ENCODE measurements at places on chromosomes 5 and 9.

DNA sequence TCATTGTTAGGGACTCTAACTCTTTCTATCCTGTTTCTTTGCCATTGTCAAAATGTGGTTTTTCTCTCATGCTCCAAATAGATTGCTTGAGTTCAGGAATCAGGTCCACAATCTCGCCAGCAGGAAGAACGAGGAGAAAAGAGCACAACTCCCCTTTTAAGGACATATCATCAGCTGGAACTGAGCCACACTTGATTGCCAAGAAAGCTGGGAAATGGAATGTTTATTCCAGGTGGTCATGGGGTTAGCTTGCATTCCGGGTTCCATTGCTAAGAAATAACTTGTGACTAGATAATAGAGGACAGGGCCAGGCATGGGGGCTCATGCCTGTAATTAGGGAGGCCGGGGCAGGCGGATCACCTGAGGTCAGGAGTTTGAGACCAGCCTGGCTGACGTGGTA lies 32.4 kb upstream of the C9orf57 start:
- no peak for DNase-seq

- no peak for DNase-seq
Observed at GRCh38 chr9:673966-674526, 167.5 kb upstream of the DMRT1 start.

DNA sequence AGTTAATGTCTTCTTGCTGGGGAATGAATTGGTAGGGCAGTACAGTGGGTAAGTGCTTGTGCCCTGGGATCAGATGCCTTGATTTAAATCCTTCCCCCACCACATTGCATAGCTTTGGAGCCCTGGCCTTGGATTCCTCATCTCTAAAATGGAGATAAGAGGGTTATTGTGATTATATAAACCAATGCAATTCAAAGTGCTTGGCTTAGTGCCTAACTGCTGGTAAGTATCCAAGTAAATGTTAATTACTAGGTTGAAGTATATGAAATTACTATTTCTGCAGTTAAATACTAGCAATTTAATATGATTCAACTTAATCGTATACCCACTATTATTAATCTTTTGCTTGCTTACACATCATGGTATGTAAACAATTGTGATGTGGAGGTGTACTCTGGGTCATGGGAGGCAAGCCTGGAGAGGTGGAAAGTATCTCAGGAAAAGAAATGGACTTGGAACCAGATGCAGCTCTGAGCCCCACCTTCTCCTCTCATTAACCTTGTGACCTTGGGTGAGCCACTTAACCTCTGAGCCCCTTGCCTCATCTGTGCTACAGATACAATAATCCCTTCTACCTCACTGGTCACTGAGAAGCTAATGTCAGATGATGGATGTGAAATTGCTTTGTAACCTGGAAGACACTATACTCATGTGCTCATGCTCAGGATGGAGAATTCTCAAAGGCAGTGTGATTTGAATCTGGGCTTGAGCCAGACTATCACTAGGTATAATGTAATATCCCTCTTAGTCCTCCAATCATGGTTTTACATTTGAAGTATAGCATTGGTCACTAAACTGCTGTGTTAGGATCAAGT lies 23.8 kb downstream of the NEUROG1 start:
- no peak for DNase-seq

- DNase-seq = no peak
Observed at GRCh38 chr9:88972401-88972800, 18.9 kb upstream of the S1PR3 start.

DNA sequence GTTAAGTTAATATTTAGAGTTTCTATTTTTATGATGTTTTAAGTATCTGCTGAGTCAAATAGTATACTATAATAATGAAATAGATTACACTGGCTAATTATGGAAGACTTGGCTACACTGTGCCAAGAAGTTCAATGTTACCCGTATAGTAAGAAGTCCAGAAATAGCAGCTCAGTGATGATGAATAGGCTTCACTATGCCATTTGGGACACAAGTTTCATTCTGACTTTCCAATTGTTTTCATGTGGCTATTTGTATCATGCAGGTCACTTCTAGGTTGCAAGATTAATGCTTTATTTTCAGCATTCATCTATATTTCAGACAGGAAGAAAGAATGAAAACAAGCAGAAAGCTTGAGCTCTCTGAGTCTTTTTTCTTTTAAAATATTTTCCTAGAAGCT lies 194.5 kb upstream of the RIOK2 start:
- DNase-seq = no peak

GRCh38 chr9:12414514-12414913 lies 278.7 kb upstream of the TYRP1 start:
- DNase-seq = no peak

DNA sequence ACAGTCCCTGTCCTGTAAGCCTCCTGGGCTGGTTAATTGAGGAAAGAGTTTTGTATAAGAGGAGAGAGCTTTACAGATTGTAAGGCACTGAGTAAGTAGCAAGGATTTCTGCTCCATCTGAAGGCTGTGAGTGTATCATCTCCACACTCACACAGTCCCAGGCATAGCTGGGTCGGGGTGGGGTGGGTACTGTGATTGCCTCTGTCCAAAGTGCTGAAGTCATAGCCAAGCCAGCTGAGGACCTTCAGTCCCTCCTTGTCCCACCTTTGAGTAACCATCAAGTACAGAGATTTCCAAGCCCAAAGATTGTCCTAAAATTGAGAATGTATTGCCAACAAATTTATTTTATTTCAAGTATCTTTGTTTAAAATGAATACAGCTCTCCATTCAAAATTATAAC lies 5.5 kb upstream of the DNAJB5 start:
- DNase-seq = no peak

DNA sequence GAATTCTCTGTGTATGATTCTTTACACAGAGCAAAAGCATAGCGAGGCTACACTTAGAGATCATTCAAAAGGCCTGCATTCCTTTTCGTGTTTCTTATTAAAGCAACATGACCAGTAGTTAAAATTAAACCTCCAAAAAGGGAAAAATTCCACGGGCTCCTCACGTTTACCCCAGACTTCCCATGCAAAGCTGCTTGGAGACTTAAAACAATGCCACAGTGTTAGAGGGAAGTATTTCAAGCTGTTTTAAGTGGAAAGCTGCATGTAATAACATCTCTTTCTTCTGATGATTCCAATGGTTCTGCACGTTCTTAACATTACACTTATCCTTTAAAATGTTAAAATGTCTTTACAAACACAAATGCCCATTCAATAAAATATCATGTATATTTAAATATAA lies 405.2 kb downstream of the SEMA5A start:
- DNase-seq = no peak

DNA sequence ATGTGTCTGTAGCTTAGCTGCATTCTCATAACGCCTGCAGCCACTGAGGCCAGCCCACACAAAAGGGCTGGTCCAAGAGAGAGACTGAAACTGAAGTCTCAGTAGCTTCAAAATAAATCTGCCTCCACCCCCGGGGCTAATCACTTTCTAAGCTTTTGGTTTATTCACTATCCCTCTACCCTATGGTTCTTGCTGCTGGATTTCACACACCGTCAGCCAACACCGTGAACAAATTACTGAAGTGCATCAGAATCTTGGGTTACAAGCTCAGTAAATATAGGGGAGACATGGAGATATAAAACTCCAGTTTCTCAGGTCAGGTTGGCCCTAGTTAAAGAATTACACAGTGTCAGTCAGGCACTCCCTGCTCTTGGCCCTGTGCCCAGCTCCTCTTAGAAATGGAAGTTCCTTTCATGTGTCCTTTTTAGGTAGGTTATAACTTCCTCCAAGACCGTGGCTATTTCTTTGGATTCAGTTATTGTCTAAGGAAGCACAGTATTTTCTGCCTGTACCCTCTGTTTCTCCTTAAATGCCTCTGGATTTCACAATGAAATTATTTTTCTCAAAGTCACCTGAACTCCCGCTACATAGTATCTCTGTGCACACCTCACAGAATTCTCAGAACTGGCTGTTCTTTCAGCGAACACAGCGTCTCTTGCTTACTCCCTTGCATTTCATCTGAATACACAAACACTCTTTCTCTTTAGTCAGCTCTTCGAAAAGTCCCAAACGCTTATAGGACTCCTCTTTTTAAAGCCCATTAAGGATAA lies 112.5 kb downstream of the FAM174A start:
- no peak for DNase-seq

DNA sequence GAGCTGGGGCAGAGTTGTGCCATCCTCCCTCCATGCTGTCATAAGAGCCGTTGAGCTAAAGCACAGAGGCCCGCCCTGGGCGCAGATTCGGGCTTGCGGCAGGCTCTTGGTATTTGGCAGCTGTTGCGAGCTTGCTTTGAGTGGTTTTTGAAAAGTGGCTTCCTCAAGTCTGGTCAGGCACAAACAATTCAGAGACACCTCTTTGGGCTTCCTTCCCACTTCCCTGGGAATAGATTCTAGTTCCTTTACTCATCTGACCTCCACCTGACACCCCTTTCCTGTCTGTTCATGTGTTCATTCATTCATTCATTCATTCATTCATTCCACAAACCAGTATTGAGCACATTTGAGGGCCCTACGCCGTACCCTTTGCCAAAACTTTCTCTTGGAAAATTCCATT lies 27.4 kb downstream of the NCS1 start:
- no peak for DNase-seq

DNA sequence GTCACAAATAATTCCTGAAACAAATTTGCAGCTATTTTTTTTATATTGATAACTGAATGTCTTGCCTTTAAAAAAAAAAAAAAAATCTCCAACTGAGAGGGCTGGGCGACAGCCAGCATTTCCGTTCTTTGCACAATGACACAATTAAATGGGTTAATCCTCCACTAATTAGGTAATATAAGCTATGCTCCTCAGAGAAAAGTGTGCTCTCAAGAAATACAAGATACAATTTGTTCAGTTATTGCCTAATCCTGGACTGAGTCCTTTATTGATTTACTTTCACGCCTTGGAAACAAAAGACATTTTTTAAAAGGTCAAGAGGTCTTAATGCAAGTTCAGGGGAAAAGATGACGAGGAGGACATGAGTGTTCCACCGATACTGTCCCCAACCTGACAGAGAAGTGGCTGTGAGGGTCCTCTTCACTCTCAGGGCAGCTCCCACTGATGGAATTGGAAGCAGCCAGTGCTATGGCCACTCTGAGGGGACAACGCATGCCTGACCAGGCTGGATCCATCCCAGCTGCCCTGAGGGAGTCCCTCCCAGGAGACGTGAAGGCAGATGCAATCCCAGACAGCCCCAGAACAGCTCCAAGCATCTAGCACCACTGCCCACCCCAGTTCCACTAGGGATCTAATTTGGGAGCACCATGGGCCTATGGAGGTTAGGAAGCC lies 220.7 kb downstream of the GNA14 start:
- DNase-seq = no peak

- DNase-seq = no peak
Observed at GRCh38 chr5:168324859-168325630, 33.6 kb downstream of the WWC1 start.

DNA sequence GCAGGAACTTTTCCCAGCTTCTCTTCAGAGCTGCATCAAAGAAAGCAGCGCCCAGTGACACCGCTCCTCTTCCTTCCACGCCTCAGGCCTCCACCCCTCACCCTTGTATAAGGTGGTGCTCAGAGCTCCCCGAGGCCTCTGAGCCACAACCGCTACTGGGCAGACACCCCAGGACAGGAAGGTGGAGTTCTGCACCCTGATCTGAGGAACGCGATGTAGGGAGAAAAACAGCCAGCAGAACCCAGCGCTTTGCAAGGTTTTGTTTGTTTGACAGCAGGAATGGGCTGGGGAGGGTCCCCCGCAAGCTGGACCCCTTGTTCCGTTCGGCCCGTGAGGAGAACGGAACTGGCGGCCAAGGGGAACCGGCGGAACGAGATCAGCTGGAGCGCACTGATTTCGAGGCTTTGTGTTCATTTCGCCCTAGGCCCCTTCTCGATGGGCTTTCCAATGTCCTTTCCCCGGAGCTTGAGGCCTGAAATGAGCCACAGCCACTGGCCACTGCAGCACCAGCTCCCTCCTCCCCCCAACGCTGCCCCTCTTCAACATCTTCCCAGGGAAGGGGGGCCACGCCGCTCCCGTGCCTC lies 4.1 kb downstream of the EDF1 start:
- DNase-seq = no peak

GRCh38 chr5:65034029-65034812 lies 265.5 kb downstream of the CWC27 start:
- no peak for DNase-seq

DNA sequence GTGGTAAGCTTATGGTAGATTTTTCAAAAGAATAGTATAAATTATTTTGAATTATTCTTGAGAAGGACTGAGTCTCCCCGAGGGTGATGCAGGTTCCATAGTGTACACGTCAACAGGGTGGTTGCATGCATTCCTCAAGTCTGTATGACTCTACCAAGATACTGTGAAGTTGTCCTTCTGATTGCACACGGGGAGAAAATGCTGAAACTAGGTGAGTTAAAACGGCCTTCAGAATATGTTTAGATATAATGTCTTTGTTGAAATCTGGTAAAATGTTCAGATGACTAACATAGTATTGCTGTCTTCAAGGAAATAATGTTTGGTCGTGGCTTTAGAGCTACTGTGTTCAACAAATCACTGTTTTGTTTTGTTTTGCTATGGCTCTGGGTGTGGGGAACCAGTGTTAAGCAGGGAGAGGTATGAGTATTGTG lies 22.4 kb upstream of the TNFAIP8 start:
- no peak for DNase-seq

DNA sequence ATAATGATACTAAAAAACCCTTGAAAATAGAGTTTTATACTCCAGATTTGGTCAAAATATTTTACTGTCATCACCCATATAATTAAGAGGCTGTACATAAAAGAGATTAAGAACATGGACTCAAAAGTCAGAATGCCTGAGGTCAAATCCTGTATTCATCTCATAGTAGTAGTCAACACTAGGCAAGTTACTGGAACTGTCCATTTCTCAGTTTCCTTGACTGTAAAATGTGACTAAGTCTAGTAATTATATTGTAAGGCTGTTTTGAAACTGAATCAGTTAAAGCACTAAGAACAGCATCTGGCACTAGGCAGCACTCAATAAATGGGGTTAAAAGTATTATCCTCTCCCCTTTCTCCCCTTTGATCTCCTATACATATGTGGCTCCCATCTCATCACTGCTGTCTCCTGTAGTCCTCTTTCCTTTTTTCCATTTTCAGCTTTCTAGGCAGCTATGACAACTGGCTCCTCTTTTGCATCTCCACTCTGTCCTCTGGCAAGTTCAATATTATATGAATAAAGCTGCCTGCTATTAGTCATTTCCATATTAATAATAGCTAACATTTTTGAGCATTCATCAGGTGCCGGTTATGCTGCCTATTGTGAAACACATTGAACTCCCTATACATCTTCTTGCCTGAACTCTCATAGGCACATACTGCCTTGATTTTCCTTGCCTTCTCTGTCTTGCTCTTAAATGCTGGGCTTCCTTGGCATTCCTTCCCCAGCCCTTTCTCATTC lies 185.8 kb upstream of the NREP start:
- DNase-seq = no peak

GRCh38 chr5:26278078-26278477 lies 760.3 kb downstream of the CDH9 start:
- DNase-seq = no peak

Data from kidney capillary endothelial cell (primary cell).